ENCODE measurements at places on chromosomes 12 and 14.

GRCh38 chr12:120685522-120685921 lies 1.4 kb upstream of the MLEC start:
- DNase-seq: no peak

DNA sequence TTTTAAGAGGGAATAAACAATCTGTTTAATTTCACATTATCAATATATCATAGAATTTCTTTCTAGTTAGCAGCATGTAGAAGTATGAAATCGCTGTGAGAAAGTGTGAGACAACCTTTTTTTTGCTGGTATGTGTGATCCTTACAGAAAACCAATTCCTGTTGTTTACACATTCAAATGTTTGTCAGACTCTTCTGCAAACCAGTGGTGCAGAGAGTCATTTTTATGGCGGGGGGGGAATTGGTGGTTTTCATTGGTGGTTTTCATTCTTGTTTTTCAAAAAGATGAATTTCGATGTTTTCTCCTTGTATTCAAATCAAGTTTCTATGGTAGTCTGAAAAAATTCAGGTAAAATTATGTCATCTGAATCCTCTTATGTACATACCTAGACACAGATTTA lies 57.8 kb downstream of the SLC25A21 start:
- DNase-seq: no peak

GRCh38 chr12:44246482-44247105 lies 410.7 kb downstream of the TMEM117 start:
- no peak for DNase-seq

DNA sequence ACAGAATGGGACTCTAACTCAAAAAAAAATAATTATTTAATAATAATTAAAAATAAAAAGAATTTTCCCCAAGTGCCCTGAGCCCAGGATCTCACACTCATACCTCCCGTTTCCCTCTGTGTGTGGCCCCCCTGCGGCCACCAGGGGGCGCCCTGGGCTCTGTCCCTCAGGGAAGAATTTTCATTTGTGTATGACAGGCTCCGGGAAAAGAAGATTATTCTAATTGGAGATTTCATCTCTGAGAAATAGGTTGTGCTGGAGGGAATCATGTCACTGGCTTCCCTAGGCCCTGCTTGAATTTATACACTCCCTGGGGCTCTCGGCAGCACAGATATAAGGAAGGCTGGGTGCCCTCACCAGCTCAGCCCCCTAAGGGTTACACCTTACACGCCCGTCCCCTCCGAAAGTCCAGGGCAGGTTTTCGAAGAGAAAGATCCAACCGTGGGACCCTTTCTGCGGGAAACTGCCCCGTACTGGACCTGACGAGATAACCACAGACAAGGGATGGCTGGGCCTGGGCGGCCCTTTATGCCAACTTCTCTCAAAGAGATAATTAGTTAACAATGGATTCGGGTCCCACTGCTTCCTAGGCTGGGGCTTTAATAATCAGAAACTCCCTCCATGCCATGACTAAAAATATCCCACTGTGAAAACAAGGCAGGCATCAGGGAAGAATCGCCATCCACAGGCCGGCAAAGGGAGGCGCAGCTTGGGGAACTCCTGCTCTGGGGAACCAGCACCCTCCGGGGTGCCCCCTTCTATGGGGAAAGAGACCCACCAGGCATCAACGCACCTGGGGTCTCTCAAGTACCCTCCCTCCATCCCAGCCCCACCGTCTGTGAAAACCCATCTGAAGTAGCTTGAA lies 80.7 kb downstream of the KDM2B start:
- peak; percentile 56 for DNase-seq

DNA sequence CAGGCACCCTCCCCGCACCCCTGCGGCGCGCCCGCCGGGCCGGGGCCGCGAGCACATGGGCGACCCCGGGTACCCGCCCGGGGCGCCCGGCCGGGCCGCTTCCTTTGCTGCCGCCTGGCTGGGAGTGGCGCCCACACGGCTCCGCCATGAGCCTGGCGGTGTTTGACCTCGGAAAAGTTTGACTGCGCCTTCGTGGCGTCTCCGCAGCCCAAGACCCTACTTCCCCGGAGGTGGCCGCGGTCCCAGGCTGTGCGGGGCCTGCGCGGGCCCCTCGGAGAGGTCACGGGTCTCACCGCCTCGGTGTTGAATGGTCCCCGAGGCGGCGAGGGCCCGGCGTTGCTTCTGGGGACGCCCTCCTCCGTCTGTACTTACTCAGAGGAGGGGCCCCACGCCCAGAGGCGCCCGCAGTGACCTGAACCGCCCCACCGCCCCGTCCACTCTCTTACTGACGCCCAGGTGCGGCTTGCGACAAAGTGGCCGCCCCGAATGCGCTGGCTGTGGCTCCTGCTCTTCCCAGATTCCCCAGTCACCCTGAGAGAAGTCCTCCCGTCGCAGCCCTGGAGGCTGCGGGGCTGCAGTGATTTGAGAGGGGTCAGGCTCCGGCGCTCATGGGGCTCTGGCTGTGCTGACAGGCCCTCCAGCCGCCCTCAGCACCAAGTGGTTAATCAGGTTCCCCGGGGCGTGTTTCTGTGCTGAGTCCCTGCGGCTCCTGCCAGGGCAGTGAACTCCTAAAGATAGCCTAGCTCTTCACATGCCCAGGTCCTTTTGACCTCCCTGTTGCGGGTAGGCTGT lies 5.8 kb downstream of the KMT5A start:
- no peak for DNase-seq

DNA sequence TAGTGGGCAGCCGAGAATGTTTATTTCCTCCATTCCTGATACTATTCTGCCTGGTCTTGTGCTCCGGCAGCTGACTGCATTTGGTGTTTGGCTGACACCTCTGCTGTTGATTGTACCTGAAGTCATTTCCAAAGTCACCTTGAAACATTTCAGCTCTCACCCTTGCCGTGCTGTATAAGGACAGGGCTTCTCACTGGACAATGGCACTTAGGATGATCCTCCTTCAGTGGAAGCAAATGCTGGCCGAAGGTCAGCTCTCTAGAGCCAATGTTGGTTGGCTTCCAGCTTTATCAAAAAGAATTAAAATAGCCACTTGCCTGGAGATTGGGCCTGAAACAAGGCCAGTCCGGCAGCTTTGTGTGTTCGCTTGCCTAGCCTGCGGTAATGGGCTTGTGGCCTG lies 44.0 kb downstream of the ACACB start:
- no peak for DNase-seq

- DNase-seq: no peak
Observed at GRCh38 chr14:33356181-33356580, 417.5 kb downstream of the NPAS3 start.

- no peak for DNase-seq
Observed at GRCh38 chr12:40646456-40646855, 45.8 kb upstream of the CNTN1 start.

DNA sequence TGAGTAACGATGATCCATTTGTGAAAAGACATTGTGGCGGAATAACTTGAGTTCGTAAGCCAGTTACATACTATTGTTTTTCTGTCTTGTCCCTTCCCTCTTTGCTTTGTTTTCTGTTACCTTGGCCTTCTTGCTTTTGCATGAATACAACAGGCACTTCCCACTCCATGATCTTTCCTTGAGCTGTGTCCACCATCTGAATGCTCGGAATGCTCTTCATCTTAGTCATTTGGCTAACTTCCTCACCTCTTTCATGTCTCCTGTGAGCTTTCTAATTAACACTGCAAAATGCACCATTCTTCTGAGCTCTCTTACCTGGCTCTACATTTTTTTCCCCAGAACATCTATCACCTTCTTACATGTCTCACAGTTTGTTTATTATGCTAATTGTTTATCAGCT lies 10.0 kb downstream of the KNTC1 start:
- DNase-seq: no peak

- DNase-seq: no peak
Observed at GRCh38 chr12:58138424-58138823, 197.1 kb downstream of the ATP23 start.

DNA sequence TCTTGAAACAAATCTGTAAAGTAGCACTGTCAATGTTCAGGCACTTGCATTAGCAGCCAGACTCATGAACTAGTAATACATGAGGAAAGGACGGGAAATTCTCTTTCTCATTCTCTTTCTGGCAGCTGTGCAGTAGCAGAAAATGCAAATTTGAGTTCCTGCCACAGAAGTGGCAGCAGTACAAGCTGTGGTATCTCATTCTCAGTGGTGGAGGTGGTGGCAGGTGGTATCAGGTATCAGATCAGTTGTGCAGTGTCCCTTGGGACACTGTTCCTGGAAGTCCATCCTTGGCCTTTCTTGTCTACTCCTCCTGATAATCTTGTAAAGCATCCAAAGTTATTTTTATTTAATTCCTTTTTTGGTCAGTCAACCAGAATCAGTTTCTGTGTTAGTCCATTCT lies 103.0 kb downstream of the C12orf42 start:
- no peak for DNase-seq

DNA sequence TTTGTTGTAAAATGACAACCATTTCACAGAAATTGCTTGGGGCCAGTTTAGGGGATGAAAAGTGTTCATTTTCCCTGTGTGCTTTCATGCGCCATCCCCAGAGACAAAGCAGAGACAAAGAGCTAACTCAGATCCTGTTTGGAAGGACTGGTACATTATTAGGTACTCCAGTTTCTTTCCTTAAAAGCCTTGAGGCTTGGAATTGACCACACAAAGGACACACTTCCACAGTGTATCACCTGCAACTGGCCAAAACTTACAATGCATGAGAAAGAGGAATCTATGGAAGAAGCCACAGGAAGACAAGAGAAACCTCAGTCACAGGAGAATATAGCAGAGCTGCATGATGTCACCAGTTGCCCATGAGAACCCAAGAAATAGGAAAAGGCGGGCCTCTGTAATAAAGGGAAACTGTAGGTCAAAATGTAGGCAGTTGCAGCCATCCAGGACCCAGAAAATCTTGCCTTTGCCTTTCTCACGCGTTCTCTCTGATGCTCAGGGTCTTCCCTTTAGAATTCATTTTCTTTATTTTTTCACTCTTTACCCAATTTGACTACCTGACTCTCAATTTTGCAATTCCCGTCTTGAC lies 339.0 kb downstream of the RMST start:
- DNase-seq: no peak

Data from hypothalamus (tissue), 51 donors.